GM18507 (cell line): ENCODE measurements at places on chromosomes 5 and 9.

DNA sequence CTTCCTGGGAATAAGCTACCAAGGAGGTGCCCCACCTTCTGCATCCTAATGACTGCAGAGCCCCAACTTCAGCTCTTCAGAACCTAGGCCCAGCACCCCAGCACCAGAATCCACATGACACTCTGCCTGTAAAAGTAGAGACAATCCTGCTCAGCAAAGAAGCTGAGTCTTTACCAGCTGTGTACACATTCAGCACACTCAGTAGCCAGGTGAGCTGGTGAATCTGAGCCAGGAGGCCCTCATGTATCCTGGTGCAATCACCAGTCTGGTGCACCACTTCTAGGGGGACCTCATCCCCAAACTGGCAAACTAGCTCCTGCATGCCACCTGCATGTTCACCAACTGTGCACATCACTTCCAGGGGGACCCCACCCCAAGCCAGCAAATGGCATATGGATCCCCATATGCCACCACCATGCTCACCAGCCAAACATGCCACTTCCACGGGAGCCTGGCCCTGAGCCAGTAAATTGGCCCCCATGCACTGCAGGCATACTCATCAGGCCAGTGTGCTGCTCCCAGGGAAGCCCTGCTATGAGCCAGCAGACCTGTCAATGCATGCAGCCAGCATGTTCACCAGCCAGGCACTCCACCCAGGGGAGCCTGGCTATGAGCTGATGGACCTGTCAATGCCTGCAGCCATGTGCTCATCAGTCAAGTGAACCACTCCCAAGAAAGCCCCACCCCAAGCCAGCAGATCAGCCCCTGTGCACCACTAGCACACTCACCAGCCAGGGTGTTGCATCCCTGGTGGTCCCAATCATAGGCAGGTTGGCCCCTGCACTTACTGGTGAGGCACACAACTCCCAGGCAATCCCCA is 15.6 kb upstream of the BTNL9 start:
- DNase-seq = no peak

DNA sequence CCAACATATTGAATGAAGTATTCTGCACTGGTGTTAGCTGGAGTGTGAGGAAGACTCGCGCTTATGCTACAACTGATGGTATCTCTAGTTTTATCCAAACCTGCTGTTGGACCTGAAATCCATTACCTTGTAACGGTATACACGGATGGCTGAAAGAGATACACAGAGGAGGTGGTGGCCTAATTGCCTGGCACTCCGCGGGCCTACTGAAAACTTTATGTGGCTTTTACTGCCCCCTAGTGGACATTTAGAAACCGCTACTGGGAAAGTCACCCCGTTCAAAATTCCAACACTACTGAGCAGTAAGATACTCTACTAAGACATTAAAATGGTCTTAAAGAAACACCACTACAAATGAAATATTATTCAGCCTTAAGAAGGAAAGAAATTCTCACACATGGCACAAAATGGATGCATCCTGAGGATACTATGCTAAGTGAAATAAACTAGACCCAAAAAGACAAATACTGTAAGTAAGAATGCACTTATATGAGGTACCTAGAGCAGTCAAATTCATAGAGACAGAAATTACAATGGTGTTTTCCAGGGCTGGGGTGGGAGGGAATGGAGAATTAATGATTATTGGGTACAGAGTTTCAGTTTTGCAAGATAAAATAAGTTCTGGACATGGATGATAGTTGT is 100.4 kb downstream of the TTLL11 start:
- DNase-seq = peak; percentile 23

DNA sequence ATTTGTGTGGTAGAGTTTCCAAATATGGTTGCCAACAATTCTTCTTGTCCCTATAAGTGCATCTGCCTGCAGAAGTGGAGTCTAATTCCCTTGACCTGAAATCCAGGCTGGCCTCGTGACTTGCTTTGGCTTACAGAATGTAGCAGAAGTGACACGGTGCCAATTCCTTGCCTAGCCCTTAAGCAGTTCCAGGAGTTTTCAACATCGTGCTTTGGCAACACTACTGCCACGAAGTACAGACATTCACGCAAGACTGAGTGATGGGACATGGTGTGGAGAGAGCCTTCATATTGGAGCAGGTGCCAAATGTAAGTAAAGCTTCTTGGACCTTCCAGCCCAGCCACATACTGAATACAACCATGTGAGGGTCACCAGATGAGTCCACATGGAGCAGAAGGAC is 92.9 kb upstream of the NEK6 start:
- DNase-seq = no peak

DNA sequence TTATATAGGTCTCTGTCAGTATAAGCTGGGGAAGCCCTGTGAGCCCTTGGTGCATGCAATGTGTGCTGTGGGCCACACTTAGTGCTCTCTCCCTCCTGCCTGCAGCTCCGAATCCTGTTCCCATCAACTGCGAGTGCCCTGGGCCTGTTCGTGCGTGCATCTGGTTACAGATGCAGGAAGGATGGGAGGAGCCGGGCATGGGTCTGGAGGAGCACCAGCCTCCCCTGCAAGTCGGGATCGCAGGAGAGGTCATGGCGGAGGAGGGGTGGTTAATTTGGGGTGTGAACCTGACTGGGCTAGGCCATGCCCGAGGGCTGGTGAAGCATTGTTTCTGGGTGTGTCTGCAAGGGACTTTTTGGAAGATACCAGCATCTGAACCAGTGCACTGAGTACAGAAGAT is 274.6 kb upstream of the IRX4 start:
- DNase-seq = no peak

DNA sequence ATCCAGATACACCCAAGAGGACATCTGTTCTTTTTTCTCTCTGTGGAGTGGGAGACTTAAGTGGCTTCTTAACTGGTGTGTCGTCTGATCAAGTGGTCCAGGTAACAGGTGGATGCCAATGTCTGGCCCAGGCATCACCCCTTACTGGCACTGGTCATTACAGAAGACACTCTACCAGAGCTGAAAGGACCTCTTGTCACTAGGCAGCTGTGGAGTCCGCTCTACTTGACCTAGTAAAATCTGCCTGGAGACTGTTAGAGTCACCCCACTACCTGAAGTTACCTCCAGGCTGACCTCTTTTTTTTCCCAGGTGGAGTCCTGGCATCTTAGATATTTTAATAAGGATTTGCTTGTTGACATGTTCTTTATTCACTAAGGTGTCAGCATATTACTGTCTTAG is 22.5 kb downstream of the FXN start:
- no peak for DNase-seq

GRCh38 chr9:36217256-36217968 is 26.7 kb downstream of the CLTA start:
- DNase-seq = no peak
